ENCODE measurements at places on chromosomes 11 and 22.

DNA sequence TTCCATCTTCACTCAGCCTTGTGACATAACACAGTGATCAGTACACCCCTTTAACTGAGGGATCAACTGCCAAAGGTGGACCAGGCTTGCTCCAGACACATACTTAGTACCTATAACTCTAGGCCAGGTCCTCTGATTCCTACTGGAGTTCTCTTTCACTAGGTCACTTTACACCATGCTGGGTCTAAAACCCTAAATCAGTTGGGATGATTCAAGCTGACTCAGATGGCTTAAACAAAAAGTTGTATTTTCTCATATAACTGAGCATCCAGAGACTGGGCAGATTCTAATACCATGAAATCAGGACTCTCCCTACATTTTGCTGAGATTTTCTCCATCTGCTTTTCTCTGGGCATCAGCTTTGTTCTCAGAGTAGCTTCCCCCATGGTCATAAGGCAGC lies 26.0 kb upstream of the FLI1 start:
- no peak for DNase-seq

DNA sequence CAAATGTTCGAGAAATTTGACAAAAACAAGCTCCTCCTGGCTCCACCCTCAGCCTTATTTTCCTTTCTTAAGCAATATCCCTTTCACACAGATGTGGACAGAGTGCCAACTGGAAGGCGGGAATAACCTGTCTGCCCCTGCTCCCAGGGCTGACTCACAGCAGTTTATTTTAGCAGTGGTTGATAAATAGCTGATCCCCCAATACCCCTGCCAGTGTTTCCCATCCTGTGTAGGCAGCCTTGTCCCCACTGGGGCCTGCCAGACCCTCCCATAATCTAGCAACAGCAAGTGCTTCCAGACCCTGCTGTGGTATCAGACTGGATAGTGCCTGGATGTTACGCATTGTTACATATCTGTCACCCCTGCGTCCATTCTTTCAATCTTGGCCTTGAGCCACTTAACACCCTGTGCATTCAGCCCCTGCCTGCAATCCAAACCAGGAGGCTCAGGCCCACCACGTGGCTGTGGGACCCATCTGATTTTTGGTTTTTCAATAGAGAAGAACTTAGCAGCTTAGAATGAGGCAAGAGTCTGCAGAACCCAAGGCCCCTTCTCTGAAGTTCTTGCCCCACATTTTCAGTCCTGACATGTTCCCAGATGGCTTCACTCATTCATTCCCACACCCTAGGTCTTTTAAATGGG lies 53.7 kb downstream of the PARVA start:
- DNase-seq = no peak

DNA sequence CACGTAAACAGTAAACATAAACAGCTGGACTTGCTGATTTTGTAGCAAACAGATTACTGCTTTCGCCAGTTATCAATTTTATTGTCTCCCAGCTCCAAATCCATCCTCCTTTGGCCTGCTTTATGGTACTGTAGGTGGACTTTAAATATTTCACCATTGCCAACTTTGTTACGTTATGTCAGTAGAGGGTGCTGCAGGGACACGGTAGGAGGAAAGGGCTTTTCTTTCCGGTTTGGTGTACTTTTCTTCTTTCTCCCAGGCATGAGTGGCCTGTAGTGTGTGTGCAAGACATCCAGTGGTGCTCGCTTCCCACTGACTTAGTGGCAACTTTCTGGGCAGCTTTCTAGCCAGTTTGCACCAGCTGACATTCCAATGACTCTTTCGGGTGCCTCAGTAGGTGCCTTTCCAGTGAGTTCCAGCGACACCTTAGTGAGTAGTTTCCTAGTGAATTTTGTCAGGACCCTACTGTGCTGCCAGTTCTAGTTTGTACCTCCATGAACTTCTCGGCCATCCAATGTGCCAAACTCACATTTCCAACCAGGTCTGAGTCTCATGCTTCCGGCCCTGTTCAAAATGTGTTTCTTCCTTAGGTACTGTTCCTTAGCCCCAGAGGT lies 267.6 kb upstream of the TENM4 start:
- no peak for DNase-seq

- DNase-seq = peak; percentile 4
These were observed 1331.5 kb downstream of the TBC1D22A start for GRCh38 chr22:48093981-48094380.

- no peak for DNase-seq
These were observed 1.6 kb downstream of the IPO7 start for GRCh38 chr11:9386086-9386485.

DNA sequence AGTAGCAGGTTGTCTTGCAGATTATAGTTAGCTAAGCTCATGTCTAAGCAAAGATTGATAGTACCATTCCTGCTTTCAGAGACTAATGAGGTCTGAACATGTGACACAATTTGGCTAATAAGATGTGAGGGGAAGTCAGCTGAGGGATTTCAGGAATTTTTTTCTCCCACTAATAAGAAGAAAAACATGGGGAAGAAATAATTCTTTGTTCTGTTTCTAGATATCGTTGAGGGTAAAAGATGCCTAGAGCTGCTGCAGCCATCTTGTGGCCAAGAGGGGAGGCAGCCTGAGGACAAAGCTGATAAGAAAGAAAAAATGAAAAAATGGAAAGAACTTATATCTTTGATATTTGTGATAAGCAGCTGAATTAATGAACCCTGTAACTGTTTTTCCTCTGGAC lies 1334.4 kb downstream of the LRRC4C start:
- no peak for DNase-seq

DNA sequence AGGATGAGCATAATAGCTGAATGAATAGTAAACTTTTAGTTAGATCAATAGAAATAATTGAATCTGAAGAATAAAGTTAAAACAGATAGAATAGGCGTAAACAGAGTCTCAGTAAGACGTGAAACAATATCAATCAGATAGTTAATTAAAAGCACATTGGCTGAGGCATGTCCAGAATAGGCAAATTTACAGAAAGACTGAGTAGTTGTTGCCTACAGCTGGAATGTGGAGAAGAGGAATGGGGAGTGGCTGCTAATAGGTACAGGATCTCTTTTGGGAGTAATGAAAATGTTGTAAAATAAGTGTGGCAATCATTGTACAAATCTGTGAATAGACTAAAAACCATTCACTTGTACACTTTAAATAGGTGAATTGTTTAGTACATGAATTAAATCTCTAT lies 36.3 kb upstream of the ME3 start:
- DNase-seq = no peak

DNA sequence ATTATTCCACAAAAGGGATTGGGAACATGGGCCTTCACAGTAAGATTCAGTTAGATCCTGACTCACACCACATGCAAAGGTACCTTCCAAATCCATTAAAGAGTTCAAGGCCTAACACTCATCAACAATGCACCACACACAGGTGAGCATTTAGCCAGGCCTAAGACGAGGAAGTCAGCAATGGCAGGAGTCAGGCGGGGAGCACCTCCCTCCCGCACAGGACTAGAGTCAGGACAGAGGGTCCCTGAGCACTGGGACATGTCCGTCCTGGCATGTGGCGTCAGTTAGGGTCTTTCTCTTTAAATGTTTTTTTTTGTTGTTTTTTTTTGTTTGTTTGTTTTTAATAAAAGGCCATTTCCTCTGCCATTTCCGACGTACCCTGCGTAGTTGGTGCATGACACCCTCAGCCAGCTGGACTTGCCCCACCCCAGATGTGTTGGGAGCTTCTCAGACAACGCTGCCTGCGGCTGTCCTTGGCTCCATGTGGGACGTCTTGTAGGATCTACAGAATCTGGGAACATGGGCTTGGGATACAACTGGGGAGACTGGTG lies 1458.6 kb downstream of the BRD1 start:
- no peak for DNase-seq

DNA sequence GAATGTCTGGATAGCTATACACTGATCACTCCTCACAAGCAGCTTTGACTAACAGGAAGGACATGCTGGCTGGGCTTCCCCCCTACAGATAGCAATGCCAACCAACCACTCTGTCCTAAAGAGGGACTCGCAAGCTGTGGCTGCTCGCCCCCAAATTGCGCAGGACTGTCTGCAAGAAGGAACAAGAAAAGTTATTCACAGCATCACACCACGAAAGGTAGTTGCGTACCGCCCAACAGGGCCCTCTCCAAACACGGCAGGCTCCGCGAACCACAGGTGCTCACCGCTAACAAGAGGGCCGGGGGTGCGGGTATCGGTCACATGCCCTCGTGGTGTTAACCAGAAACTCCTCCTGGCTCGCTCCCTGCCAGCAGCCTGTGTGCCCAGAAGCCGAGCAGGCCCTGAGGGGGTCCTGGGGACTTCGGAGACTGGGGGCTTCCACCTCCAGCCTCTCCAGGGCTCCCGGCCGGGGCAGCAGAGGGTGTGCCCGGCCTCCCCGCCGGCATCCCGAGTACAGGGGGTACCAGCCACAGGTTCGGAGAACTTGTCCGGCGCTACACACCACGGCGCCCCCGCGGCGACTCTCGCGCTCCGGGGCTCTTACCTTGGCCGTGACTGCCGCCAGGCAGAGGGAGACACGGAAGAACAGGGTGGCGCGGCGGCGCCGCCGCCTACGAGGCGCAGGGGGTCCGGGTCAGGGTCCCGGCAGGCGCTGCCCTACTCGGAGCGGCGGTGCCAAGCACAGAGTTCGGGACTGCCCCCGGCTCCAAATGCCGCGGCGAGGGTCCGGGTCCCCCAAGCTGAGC lies 682 bp downstream of the LARGE1 start:
- DNase-seq = peak; percentile 60

GRCh38 chr11:2930704-2931419 lies 1.6 kb upstream of the PHLDA2 start:
- peak; percentile 77 for DNase-seq

DNA sequence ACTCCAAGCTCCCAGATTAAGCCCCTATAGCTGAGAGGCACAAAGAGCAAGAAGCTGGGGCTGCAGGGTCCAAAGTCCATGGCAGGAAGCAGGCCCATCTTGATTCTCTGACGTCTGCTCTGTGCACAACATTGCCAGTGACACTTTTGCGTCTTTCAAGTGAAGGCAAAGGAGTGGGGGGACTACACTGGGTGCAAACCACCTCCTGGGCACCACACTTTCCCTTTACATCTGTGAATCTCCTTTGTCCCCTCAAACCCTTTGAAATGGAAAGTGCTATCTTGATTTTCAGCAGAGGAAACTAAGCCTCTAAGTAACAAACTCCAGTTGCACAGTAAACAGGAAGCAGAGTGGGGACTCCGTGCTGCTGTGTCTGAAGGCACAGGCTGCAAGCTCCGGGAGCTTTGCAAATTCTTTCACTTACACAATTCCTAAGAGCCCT lies 428.0 kb downstream of the LARGE1 start:
- no peak for DNase-seq

GRCh38 chr11:69002110-69002569 lies 10.9 kb downstream of the MRGPRF start:
- no peak for DNase-seq

DNA sequence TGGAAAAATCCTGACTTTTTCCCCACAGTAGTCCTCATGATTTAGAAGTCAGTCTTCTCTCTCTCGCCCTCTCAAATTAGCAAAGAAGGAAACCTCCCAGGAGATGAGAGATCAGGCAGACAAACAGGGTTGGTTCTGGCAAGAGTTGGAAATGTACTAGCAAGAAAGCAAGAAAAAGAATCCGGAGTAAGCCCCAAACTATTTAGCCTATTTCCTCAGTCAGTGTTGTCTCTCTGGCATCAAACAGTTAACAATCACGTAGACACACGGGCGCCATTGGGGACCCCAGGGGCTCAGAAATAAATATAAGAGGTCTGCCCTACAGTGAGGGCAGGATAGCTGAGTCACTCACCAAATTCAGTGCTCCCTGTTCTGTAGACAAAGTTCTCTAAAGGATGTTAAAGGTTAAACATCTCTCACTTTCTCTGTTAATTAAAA lies 4.7 kb downstream of the C11orf52 start:
- no peak for DNase-seq

GRCh38 chr22:43546186-43546585 lies 134.4 kb downstream of the MPPED1 start:
- DNase-seq = no peak

DNA sequence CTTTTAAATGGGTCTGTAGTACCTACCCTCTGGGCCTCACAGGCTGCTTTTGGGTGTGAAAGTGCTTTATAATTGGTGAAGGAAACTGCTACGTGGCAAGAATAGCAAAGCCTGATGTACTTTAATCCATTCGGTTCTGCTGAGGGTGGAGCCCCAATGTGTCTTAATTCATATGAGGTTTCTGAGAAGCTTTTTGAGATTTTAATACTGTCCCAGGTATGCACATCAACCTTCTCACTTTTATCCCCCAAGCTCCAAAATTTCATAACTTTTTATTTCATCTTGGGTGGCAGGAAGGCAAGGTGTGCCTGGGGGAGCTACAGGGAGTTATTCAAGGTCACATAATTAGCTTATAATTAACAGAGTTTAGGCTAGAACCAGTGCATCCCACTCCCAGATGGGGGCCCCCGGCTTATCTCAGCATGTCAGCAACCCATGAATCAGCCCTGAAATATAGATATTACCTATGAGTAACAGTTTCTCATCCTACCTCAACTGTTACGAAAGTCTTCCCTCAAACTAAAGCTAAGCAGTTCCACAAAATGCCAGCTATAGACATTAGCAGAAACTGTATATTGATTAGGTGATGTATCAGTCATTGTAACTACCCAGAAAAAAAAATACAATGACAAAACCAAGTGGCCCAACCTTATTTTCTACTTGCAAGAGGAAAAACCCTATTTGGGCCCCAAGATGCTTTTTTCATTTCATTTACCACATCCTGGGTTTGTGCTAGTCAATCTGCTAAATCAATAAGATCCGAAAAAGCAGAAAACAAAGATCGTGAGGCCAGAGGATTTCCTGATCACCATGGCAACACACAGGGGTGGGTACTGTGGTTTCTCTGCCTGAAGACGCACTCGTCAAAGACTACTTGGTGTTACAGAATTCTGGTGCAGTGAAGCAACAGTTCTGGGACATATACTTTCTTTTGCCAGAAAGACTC lies 26.7 kb downstream of the CD44 start:
- peak; percentile 83 for DNase-seq

Measured in activated CD8-positive, alpha-beta memory T cell treated with anti-CD3 and anti-CD28 coated beads for 24 hours (primary cell).